ENCODE measurements at places on chromosomes 4 and X.

- no peak for DNase-seq
Measured at GRCh38 chrX:70613295-70613694, 168.7 kb downstream of the DLG3 start.

DNA sequence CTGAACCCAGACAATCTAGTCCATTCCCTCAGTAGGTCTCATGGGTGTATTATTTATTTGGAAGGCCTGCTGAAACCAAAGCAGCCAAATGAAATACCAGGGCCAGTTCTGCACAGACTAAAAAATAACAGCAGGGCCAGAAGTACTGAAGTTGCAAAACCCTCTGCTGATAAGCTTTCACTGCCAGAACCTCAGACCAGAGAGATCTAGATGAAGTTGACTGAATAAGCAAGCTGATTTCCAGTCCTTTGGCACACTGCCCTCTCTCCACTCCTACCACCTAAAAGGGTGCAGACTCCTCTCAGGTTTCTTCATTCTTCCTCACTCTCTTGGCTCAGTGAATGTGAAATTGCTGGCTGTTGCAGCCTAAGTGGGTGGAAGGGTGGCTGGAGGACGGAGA, 276.7 kb upstream of the KLF3 start:
- DNase-seq: no peak

GRCh38 chrX:114071412-114071811, 512.5 kb upstream of the HTR2C start:
- DNase-seq: no peak

- no peak for DNase-seq
Measured at GRCh38 chrX:105634180-105634579, 188.2 kb upstream of the NRK start.

DNA sequence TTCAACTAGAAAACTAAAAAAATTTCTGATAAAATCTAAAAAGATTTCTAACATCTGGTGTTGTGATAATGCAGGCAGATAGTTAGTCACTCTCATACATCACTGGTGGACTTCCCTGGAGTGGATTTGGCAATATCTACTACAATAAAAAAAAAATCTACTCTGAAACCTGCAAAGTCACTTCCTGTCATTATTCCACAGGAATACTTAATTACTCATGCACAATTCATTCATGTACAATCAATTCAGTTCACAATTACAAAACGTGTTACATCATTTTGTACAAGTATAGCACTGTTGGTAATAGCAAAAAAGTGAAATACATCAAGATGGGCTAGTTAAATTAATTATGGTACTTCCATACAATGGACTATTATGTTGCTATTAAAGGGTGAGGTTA, 16.5 kb upstream of the RHOH start:
- no peak for DNase-seq

- DNase-seq: no peak
Measured at GRCh38 chrX:19156186-19156585, 33.9 kb upstream of the ADGRG2 start.

DNA sequence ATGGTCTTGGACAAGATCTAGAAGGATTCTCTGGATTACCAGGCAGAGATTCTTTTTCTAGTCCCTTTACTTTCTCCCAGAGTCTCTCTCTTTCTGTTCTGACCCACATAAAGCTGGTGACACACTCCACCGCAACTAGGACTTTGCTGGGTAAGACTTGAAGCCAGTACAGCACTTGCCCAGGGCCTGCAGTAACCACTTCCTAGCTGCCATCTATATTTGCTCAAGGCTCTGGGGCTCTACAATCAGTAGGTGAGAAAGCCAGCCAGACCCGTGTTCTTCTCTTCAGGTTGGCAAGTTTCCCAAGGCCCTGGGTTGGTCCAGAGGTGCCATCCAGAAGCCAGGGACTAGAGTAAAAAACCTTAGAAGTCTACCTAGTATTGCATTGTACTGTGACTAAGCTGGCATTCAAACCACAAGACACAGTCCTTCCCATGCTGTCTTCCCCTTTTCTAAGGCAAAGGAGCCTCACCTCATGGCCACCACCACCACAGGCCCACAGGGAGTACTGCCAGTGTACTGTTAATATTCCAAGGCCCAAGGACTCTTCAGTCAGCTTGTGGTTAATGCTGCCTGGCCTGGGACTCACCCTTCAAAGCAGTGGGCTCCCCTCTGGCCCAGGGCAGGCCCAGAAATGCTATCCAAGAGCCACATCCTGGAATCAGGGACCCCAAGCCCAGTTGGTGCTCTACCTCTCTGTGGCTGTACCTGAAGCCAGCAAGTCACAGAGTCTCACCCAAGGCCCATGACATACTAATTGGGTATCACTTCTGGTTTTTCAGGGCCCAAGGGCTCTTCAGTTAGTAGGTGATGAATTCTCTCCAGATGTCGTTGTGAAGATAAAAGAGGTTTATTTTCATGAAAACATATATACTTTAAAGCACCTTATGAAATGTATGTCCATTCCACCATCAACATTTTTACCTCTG, 54.7 kb downstream of the CD38 start:
- DNase-seq: no peak

DNA sequence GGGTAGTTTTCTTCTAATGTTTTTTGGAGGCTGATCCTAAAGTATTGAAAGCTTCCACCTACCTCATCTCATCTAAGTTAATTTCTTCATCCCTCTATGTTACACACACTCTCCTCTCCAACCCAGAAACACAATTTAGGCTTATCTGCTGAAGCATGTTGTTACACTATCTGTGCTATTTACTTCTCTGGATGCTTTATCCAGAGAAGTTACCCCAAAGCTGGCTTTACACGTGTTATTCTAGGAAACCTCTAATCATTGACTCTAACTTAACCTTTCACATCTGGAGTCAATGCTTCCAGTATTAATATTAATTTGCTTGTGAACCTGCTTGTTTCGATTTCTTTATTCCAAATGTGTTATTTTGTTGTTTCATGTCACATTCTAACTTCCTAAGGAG, 87.3 kb upstream of the NMU start:
- DNase-seq: no peak
